HepG2 (cell line): ENCODE measurements at places on chromosomes 16 and 17.

- H3K27me3 ChIP-seq = no peaks in the 10 kb centered on the region; the same call in 2 of the 3 replicates
- H3K36me3 ChIP-seq = no peaks in the 10 kb centered on the region
- no peak for DNase-seq
- no peak overlapping the region for H3K27ac ChIP-seq
- H3K4me1 ChIP-seq = no peaks in the 10 kb centered on the region
Measured at GRCh38 chr16:80288616-80289015, 252.2 kb upstream of the DYNLRB2 start.

GRCh38 chr17:19720210-19720475 is 3.8 kb upstream of the SLC47A2 start:
- H3K4me3 ChIP-seq = no peak overlapping the region
- no peaks in the 10 kb centered on the region for H3K27me3 ChIP-seq
- H3K27ac ChIP-seq = peak overlapping the region; percentile 37
- peaks cover 63% of the 10 kb centered on the region for H3K4me1 ChIP-seq
- no peaks in the 10 kb centered on the region for H3K36me3 ChIP-seq

GRCh38 chr16:88355389-88356123 is 27.2 kb upstream of the ZNF469 start:
- H3K27ac ChIP-seq = no peak overlapping the region
- H3K4me3 ChIP-seq = no peak overlapping the region
- no peaks in the 10 kb centered on the region for H3K4me1 ChIP-seq

- no peaks in the 10 kb centered on the region for H3K27me3 ChIP-seq
- no peak for DNase-seq
- no peak overlapping the region for H3K4me3 ChIP-seq
- peaks cover 78% of the 10 kb centered on the region for H3K4me1 ChIP-seq
- H3K27ac ChIP-seq = peak overlapping the region; percentile 0
Measured at GRCh38 chr16:20874088-20874581, 26.0 kb downstream of the DCUN1D3 start.

DNA sequence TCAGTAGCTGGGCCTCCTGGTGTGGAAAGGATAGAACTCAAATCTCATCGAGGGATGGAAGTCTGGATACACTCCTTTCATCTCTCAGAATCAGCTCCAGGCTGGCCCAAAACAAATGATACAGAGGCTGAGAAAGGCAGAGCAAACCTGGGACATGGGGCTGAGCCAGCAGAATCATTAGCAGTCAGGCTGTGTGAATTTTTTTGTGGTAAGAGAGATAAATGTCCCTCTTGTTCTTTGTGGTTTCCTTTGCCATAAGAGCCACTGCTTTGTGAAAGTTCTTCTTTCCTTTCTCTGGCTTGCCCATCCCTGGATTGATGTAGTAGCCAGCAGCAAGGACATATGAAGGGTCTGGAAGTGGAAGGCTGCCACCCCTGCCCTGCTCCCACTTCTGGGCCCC is 146.2 kb downstream of the CDH13 start:
- H3K4me3 ChIP-seq = no peak overlapping the region
- no peaks in the 10 kb centered on the region for H3K27me3 ChIP-seq
- no peaks in the 10 kb centered on the region for H3K4me1 ChIP-seq
- H3K27ac ChIP-seq = no peak overlapping the region
- no peak for DNase-seq

- no peaks in the 10 kb centered on the region for H3K4me1 ChIP-seq
- H3K36me3 ChIP-seq = no peaks in the 10 kb centered on the region
- H3K27ac ChIP-seq = no peak overlapping the region
- H3K4me3 ChIP-seq = no peak overlapping the region
- no peak for DNase-seq
Measured at GRCh38 chr16:23907457-23907902, 71.7 kb downstream of the PRKCB start.

- H3K27ac ChIP-seq = no peak overlapping the region
- H3K4me1 ChIP-seq = no peaks in the 10 kb centered on the region
- H3K36me3 ChIP-seq = no peaks in the 10 kb centered on the region
- H3K4me3 ChIP-seq = no peak overlapping the region
- H3K27me3 ChIP-seq = no peaks in the 10 kb centered on the region
Measured at GRCh38 chr16:47204736-47205504, 61.2 kb upstream of the NETO2 start.

DNA sequence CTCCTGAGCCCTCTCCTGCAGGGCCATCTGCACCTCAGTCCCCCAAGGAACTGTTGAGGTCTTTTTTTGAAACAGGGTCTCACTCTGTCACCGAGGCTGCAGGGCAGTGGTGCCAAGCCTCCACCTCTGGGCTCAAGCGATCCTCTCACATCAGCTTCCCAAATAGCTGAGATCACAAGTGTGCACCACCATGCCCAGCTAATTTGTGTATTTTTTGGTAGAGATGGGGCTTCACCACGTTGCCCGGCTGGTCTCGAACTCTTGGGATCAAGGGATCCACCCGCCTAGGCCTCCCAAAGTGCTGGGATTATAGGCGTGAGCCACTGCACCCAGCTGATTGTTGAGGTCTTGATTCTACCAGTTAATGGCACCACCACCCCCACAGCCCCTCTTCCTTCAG is 27.9 kb upstream of the ENDOV start:
- H3K4me3 ChIP-seq = no peak overlapping the region
- H3K27ac ChIP-seq = no peak overlapping the region
- peaks cover 68% of the 10 kb centered on the region for H3K36me3 ChIP-seq
- no peaks in the 10 kb centered on the region for H3K4me1 ChIP-seq
- no peak for DNase-seq
- no peaks in the 10 kb centered on the region for H3K27me3 ChIP-seq

GRCh38 chr16:2469399-2470233 is 1.5 kb upstream of the NTN3 start:
- H3K36me3 ChIP-seq = no peaks in the 10 kb centered on the region
- H3K4me3 ChIP-seq = 0 out of 2 replicates have a peak overlapping the region, but pooled peaks have one; percentile 29
- DNase-seq = no peak

DNA sequence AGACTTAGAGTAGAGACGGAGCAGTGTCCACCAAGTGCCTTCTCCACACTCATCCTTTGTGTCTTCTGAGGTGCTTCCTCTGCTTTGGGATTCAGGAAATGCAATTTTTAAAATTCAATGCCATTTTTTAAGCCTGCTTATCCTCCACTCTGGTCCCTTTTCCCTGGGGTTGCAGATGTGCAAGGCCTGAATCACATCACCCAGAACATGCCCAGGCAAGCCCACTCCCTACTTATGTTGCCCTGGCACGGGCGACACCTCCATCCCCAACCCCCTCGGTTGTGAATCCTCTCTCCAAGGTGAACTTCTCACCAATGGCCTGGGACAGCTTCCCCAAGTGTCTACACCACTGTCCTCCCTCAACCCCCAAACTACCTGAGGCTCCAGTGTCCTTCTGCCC is 116.2 kb downstream of the C17orf67 start:
- H3K27me3 ChIP-seq = peaks cover 49% of the 10 kb centered on the region
- no peaks in the 10 kb centered on the region for H3K4me1 ChIP-seq
- DNase-seq = no peak
- H3K36me3 ChIP-seq = no peaks in the 10 kb centered on the region
- H3K4me3 ChIP-seq = no peak overlapping the region

GRCh38 chr17:27496437-27496943 is 40.2 kb downstream of the KSR1 start:
- 0 out of 3 replicates have a peak, but pooled peaks cover 2% of the 10 kb centered on the region for H3K36me3 ChIP-seq
- no peaks in the 10 kb centered on the region for H3K27me3 ChIP-seq
- peak; percentile 87 for DNase-seq
- peaks cover 60% of the 10 kb centered on the region for H3K4me1 ChIP-seq
- H3K4me3 ChIP-seq = peak overlapping the region; percentile 44

DNA sequence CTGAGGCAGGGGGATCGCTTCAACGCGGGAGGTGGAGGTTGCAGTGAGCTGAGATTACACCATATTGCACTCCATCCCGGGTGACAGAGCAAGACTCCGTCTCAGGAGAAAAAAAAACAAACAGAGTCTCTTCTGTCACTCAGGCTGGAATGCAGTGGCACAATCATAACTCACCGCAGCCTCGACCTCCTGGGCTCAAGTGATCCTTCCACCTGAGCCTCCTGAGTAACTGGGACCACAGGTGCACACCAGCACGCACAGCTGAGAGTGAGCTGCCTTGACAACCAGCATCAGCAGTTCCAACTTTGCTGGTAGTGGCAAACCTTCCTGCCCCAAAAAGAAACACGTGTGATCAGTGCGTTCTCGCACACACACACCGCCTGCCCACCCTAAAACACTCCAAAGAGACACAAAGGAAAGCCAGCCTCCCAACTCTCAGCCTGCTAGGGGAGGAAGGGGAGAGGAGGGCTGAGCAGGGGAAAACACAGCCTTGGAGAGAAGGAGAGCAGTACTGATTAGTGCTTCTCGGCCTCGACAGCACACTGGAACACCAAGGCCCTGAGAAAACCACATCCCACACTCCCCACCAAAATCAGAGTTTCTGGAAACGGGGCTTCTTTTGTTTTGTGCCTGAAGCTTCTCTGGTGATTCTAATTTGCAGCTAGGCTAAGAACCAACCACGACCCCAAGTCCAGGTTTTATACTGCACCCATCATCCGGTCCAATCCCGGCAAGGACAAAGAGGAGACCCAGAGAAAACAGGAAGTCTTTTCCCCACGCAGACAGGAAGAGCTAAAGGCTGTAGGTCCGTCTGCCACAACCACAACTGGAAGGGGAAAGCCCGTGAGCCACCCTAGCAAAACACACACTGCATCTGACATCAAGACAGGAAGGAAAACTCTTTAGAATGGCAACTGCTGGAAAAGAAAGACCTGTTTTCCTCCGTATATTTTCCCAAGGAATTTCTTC is 28.8 kb downstream of the ZCCHC14 start:
- DNase-seq = peak; percentile 30
- peaks cover 54% of the 10 kb centered on the region for H3K4me1 ChIP-seq
- H3K36me3 ChIP-seq = peaks cover 3% of the 10 kb centered on the region
- H3K4me3 ChIP-seq = no peak overlapping the region; the same call in 1 of the 2 replicates
- H3K27me3 ChIP-seq = no peaks in the 10 kb centered on the region

GRCh38 chr17:5740937-5741336 is 156.6 kb upstream of the NLRP1 start:
- no peak overlapping the region for H3K4me3 ChIP-seq
- H3K4me1 ChIP-seq = no peaks in the 10 kb centered on the region
- H3K27ac ChIP-seq = no peak overlapping the region
- no peak for DNase-seq

- H3K27me3 ChIP-seq = no peaks in the 10 kb centered on the region
- H3K4me1 ChIP-seq = no peaks in the 10 kb centered on the region
- no peaks in the 10 kb centered on the region for H3K36me3 ChIP-seq
- no peak overlapping the region for H3K27ac ChIP-seq
- no peak for DNase-seq
Measured at GRCh38 chr16:56121156-56121500, 70.2 kb upstream of the GNAO1 start.

DNA sequence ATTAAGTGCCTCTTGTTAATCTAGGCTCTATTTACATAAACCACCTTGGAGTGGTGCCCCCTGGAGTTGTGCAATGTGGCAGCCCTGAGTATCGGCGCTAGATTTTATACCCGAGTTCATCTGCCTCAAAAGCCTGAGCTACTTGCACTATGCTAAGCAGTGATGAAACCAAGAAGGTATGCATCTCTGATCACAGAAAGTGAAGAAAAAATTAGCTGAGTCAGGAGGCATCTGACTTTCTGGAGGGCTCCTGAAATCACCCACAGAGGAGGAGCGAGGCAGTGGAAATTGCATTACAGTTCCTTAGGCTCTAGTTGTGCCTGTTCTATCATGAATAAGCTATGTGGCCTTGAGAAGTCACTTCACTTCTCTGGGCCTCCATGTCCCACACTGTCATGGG is 80.3 kb upstream of the PSMD7 start:
- no peaks in the 10 kb centered on the region for H3K4me1 ChIP-seq
- no peak overlapping the region for H3K27ac ChIP-seq
- DNase-seq = no peak
- no peak overlapping the region for H3K4me3 ChIP-seq
- no peaks in the 10 kb centered on the region for H3K36me3 ChIP-seq
- peaks cover 20% of the 10 kb centered on the region; the same call in 2 of the 3 replicates for H3K27me3 ChIP-seq

- H3K4me1 ChIP-seq = peaks cover 21% of the 10 kb centered on the region
- DNase-seq = no peak
Measured at GRCh38 chr17:41660221-41660711, 28.4 kb upstream of the EIF1 start.

DNA sequence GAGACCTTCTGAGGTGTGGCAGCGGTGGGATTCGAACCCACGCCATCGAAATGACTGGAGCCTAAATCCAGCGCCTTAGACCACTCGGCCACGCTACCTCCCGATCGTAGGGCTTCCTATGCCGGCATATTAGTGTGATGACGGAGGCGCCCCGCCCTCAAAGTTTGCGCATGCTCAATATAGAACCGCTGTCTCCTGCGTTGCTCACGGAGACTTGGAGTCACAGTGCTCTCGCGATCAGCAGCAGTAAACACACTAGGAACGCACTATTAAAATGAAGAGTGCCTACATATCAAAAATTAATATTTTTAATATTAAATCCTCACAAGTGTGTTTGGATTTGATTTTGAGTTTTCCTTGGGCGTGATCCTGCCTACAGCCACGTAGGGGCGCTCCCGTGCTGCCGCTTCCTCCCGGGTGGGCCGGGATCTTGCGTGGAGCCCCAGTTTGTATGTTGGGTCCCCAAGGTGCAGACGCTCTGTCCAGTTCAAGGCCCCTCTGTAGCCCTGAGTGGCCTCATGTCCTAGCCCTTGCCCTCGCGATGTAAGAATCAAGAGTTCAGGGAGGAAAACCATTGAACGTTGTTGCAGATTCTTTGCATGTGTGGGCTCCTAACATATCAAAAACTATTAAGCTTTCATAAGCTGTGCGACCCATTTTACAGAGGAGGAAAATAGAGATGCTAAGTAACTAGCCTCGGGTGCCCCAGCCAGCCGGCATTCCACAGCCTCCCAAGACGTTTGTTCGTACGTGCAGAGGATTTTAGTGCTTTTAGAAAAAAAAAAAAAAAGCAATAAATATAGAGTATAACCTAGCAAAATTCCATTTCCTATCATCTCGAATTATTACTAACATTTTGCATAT is 10.2 kb upstream of the EEF2K start:
- peak overlapping the region; percentile 30 for H3K27ac ChIP-seq
- H3K27me3 ChIP-seq = no peaks in the 10 kb centered on the region
- H3K4me1 ChIP-seq = peaks cover 78% of the 10 kb centered on the region
- DNase-seq = peak; percentile 92
- H3K4me3 ChIP-seq = peak overlapping the region; percentile 80

GRCh38 chr17:1331708-1332107 is 52.2 kb downstream of the TRARG1 start:
- H3K36me3 ChIP-seq = no peaks in the 10 kb centered on the region
- H3K27ac ChIP-seq = no peak overlapping the region
- no peak overlapping the region for H3K4me3 ChIP-seq
- DNase-seq = no peak
- no peaks in the 10 kb centered on the region for H3K4me1 ChIP-seq
